Dermis lymphatic vessel endothelial cell (primary cell): ENCODE measurements at places on chromosomes 5 and 9. TPM values are rescaled to one million over a fixed set of nuclear protein-coding genes. Genes with fewer than 3 reads are reported as not detected.

Gene OTP
- not detected in 2 replicates for total RNA-seq

Gene CORO2A
- total RNA-seq, result 0.26 and 0.76 TPM in 2 replicates

Gene MARCOL
- not detected in 2 replicates for total RNA-seq

Gene GPX3
- total RNA-seq, result 3.4 and 5.2 TPM in 2 replicates

Gene CD180
- under 0.01 TPM in 2 replicates for total RNA-seq

Gene SIL1
- 49.6 and 50.4 TPM in 2 replicates for total RNA-seq

Gene PCDHB2
- 0.22 and 1.7 TPM in 2 replicates for total RNA-seq

Gene NAIP
- total RNA-seq, result 1.7 and 3.3 TPM in 2 replicates

Gene SOX30
- total RNA-seq, result under 0.01 TPM in 1 of 2 replicates, not detected in the other

Gene SH3RF2
- total RNA-seq, result under 0.01 TPM in 1 of 2 replicates, not detected in the other

Gene NRARP
- 23.0 and 41.4 TPM in 2 replicates for total RNA-seq

Gene TUSC1
- total RNA-seq, result 10.3 and 10.5 TPM in 2 replicates

Gene ADGRD2
- total RNA-seq, result not detected in 2 replicates

Gene CKMT2
- total RNA-seq, result 0.54 and 0.69 TPM in 2 replicates

Gene CCNJL
- 4.0 and 6.6 TPM in 2 replicates for total RNA-seq

Gene TRIM36
- 0.22 and 0.26 TPM in 2 replicates for total RNA-seq

Gene HTR1A
- not detected in 2 replicates for total RNA-seq

Gene MCC
- total RNA-seq, result 11.9 and 17.3 TPM in 2 replicates

Gene PDCD1LG2
- 0.34 and 0.54 TPM in 2 replicates for total RNA-seq

Gene CCL21
- 1.4 and 8.6 TPM in 2 replicates for total RNA-seq

Gene SLCO6A1
- not detected in 2 replicates for total RNA-seq

Gene CNTNAP3
- total RNA-seq, result 86.4 and 88.0 TPM in 2 replicates

Gene RFX3
- total RNA-seq, result 3.6 and 8.2 TPM in 2 replicates

Gene ESM1
- total RNA-seq, result 125 and 485 TPM in 2 replicates

Gene RFESD
- 0.98 and 2.1 TPM in 2 replicates for total RNA-seq

Gene PRR16
- total RNA-seq, result under 0.01 and 0.11 TPM in 2 replicates

Gene TUBB4B
- 76.1 and 80.8 TPM in 2 replicates for total RNA-seq

Gene PDGFRB
- 10.4 and 11.5 TPM in 2 replicates for total RNA-seq

Gene BICD2
- total RNA-seq, result 40.3 and 43.3 TPM in 2 replicates
